CD4-positive, alpha-beta T cell treated with Interferon gamma for 1 hour (primary cell): ENCODE measurements at places on chromosomes 16 and 17.

DNA sequence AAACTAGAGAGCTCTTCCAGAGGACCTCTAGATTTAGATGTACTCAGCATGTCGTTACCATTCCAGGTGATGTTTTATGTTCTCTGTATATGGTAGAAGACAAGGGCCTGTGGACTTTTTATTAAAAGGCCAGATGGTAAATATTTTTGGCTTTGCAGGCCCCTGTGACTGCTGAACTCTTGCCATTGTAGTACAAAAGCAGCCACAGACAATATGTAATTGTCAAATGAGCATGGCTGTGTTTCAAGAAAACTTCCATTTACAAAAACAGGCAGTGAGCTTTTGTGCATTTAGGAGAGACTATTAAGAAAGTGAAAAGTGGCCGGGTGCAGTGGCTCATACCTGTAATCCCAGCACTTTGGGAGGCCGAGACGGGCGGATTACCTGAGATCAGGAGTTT lies 4.6 kb downstream of the NIP7 start:
- no peak for DNase-seq

- DNase-seq, result no peak
Measured at GRCh38 chr16:89033796-89034572, 57.0 kb upstream of the CBFA2T3 start.

DNA sequence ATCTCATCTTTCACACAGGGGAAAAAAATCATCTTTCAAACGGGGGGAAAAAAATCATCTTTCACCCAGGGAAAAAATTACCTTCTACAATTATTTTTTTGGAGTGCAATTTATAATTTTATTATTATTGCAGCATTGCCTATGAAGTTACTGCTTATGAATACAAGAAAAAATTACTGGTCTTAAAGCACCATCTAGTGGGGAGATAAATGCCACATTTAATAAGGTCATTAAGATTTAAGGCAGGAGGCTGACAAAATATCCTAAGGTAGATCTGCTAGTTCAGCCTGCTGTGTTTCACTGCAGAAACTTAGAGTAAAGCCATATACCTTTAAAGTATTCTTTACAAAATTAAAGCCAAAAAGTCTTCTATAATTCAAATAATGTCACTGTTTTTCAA lies 13.7 kb downstream of the SHCBP1 start:
- no peak for DNase-seq

GRCh38 chr16:4391631-4392381 lies 20.2 kb downstream of the VASN start:
- DNase-seq, result no peak

- no peak for DNase-seq
Measured at GRCh38 chr17:49705254-49705653, 2.5 kb downstream of the SLC35B1 start.

GRCh38 chr16:13426269-13426668 lies 493.7 kb upstream of the ERCC4 start:
- no peak for DNase-seq

GRCh38 chr17:19305256-19305655 lies 57.3 kb downstream of the B9D1 start:
- no peak for DNase-seq

DNA sequence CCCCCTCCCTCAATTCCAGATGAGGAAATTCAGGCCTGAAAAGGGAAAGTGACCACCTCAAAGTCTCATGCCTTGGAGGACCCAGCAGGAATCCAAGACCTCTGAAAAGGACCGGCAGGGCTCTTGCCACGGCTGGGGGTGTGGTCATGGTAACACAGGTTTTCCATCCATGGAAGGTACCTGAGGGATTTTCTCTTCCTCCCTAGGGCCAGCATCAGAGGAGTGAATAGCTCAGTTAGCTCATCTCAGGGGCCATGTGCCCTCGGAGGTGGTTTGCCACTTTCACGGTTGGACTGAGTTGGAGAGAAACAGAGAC lies 1.3 kb downstream of the CIITA start:
- DNase-seq, result no peak

DNA sequence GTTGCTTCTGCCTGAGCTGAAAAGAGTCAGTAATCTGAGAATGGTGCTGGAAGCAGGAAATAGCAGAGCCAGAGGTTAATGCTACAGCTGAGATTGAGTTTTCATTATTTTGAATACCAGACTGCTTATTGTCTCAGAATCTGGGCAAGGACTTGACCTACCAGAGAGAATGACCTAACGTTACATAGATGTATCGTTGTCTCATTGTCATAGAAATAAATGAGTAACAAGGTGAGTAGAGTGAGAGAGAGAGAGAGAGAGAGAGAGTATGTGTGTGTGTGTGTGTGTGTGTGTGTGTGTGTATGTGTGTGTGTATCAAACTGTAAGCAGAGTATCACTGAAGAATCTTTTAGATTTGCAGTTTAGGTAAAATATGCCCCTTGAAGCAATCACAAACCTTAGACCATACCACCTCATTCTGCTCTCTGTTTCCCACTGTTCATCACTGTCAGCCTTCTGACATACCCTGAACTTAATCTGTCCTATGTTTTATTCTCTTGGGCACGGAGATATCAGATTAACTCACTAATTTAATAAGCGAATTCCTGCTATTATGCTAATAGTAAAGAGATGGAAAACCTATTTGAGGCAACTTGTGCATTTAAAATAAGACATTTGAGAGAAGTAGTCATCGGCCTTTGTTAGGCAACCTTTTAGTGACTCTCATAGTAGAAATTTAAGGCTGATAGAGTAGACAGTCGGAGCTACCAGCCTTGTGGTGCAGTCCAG lies 87.8 kb downstream of the CYB561 start:
- no peak for DNase-seq

DNA sequence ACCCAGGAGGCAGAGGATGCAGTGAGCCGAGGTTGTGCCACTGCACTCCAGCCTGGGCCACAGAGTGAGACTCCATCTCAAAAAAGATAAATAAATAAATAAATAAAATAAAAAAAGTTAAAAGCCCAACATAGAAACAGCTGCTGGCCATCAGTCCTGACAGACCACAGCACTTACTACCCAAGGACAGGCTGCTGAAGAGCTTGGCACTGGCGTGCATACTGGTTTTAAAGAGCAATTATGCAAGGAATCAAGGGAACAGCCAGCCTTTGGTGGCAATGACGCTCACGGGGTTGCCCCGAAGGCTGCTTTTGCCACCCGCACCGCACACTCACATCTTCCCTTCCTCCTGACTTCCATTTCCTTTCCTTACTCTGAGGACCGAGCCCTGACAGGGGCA lies 4.2 kb downstream of the PLD6 start:
- DNase-seq, result no peak

GRCh38 chr17:10271106-10271562 lies 72.7 kb upstream of the GAS7 start:
- DNase-seq, result no peak

DNA sequence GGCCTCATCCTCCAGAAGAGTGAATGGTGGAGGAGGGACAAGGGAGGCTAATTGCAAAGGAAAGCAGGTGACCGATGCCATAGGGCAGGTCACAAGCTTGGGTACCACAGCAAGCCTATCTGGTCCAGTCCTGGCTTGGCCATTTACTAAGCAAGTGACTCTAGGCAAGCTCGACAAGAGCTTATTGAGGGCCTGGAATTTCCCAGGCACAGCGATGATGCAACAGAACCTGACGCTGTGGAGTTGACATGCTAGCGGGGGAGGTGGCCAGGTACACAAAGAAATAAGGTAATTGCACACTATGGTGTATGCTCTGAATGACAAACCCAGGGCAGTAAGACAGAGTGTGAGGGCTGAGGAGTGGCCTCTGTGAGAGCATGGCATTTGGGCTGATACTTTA lies 98.5 kb downstream of the PGS1 start:
- DNase-seq, result no peak

DNA sequence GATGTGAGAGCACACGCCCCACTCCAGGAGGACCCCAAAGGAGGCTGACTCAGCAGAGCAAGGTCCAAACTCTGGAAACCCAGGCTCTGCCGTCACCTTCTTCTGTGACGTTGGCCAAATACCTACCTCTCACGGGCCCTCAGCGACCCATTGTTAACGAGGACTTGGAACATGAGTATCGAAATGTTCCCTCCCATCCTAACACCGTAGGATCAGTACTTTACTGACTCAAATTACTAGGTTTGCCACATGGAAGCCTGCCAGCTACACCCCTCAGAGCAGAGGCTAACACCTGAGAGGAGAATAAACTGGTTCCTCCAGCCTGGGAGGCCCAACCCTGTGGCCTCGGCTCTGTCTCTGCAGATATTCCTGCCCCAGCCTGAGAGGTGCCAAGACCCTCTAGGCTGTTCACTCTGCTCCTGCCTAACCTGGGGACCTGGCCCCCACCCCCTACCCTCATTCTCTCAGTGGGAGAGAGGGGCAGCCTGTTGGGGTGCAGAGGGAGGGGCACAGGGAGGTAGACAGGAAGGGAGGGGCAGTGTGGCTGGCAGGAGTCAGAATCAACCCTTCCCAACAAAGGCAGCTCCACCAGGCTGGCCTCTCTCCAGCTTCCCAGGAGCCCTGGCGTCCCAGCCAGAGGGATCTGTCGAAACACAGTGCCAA lies 4.4 kb downstream of the PITPNM3 start:
- DNase-seq, result no peak

GRCh38 chr17:39194089-39194984 lies 3.1 kb downstream of the CACNB1 start:
- no peak for DNase-seq

GRCh38 chr16:63983401-63983800 lies 1138.5 kb downstream of the CDH11 start:
- no peak for DNase-seq

- peak; percentile 52 for DNase-seq
Measured at GRCh38 chr17:5587438-5588032, 3.2 kb upstream of the NLRP1 start.

GRCh38 chr16:58471209-58471975 lies 28.6 kb upstream of the NDRG4 start:
- no peak for DNase-seq

DNA sequence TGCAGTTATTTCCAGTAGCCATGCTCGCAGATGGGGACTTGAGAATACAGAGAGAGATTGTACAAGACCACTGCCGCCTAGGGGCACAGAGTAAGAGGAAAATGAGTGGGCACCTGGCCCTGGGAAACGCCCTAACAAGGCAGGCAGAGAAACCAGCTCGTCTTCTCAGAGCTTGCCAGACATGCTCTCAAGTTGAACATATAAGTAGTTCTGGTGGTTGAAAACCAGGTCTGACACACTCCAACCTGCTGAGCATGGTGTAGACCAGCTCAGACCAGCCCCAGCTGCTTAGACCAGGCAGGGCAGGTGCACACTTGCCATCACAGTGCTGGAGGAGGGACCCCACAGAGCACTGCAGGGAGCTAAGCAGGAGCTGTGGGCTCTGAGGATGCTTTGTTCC lies 250.5 kb downstream of the CPPED1 start:
- no peak for DNase-seq

GRCh38 chr16:89779231-89779908 lies 37.1 kb downstream of the FANCA start:
- no peak for DNase-seq

- no peak for DNase-seq
Measured at GRCh38 chr17:37111329-37111728, 162.6 kb downstream of the AATF start.

DNA sequence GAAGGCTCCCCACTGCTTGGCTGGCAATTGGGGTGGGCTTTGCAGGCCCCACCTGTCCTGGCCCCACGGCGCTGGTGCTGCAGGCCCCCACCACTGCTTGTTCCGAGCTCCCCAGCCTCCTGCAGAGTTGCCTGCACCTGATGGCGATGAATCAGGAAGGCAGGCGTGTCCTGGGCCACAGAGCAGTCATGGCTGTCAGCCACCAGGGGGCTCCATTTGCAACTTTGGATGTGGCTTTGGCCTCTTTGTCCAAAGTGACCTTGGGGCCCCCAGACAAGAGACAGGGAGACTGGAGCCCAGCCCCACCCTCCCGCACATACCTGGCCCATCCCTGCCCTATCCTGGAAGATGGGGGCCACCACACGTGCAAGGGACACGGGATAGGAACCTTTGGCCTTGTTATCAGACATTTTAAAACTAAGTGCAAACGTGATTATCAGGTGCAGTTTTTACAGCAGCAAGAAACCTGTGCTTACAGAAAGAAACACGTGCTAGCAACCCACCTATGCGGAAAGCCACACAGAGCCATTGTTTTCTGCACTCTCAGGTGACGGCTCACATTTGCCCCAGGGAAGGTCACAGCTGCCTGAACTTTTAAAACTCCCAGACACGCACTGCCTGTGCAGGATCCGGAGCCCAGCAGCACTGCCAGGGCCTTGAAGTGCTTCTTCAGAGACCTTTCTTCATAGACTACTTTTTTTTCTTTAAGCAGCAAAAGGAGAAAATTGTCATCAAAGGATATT lies at the start of gene DNASE1:
TSS of gene DNASE1 (plus strand) at position 443 of the 743 bp plus-strand sequence. CDS start 683 bp downstream, outside the sequence.
- DNase-seq, result peak; percentile 41

DNA sequence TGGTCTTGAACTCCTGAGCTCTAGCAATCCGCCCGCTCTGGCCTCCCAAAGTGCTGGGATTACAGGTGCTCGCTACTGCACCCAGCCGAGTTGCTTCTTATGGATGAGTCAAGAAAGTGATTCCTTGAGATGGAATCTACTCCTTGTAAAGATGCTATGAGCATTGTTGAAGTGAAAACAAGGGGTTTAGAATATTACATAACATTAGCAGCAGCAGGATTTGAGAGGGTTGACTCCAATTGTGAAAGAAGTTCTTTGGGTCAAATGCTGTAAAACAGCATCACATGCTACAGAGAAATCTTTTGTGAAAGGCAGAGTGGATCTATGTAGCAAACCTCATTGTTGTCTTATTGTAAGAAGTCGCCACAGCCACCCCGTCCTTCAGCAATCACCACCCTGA lies 72.7 kb downstream of the NT5M start:
- no peak for DNase-seq

DNA sequence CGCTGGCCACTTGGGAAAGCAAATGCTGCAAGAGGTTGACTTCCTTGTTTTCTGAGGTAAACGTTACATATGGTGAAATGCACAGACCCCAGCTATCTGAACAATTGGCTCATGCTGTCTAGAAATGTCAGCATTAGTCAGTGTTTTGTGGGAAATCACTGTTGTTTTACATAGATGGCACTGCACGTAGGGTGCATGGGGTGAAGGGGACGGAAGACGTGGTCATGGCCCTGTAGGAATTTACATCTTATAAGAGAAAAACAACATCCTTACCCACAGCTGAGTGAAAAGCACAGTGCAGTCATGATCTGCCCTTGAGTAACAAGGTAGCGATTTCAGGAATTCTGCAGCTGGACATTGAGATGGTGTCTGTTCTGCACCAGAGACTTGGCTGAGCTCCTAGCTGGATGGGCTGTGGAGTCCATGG lies 15.2 kb downstream of the RPTOR start:
- no peak for DNase-seq
